Activated CD4-positive, alpha-beta T cell treated with anti-CD3 and anti-CD28 coated beads, Interleukin-2, Interleukin-6, amounts not matched to agents 100 ng/mL and 50 ng/mL, durations not matched to agents 16 hours and 8 hours (primary cell): ENCODE measurements at places on chromosomes 11 and 22.

- no peak for DNase-seq
Observed at GRCh38 chr11:44030996-44031395, 16.8 kb upstream of the ACCSL start.

DNA sequence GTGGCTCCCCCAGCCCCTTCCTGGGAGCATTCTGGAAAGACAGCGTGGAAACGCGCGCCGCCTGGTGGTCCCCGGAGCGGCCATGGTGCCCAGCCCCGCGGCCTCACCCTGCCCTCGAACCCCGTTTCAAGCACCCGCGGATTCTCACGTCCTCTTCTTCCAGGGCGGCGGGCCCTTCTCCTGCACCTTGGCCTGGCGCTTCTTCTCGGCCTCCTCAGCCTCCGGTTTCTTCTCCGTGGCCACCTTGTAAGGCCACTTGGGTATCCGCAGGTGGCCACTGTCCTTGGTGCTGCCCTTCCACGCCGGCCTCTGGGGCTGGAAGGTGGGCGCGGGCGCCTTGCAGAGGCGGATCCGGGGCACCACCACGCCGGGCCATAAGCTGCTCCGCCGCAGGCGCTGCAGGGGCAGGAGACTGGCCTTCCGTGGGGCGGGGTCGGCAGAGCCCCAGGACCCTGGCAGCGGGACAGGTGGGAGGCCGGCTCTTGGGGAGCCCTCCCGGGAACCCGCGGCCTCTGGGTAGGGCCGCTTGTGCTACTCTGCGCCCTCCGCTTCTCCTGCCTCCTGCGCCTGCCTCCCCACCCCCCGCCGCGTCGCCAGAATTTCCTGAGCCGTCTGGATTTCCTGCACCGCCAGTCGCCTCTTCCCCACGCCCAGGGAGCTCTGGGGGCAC is 83.4 kb downstream of the TRIM51G start:
- DNase-seq, result no peak

- no peak for DNase-seq
Observed at GRCh38 chr11:31820438-31820818, 9.3 kb upstream of the PAX6 start.

- no peak for DNase-seq
Observed at GRCh38 chr11:12042215-12042676, 33.8 kb upstream of the DKK3 start.

- no peak for DNase-seq
Observed at GRCh38 chr11:134387501-134387900, 24.5 kb downstream of the B3GAT1 start.

- DNase-seq, result no peak
Observed at GRCh38 chr11:4482445-4482844, at the start of gene OR52K1. Gene OR52K1, plus strand, starts transcription at chr11:4482646. Its CDS starts 6,255 bp downstream, at chr11:4488901.

DNA sequence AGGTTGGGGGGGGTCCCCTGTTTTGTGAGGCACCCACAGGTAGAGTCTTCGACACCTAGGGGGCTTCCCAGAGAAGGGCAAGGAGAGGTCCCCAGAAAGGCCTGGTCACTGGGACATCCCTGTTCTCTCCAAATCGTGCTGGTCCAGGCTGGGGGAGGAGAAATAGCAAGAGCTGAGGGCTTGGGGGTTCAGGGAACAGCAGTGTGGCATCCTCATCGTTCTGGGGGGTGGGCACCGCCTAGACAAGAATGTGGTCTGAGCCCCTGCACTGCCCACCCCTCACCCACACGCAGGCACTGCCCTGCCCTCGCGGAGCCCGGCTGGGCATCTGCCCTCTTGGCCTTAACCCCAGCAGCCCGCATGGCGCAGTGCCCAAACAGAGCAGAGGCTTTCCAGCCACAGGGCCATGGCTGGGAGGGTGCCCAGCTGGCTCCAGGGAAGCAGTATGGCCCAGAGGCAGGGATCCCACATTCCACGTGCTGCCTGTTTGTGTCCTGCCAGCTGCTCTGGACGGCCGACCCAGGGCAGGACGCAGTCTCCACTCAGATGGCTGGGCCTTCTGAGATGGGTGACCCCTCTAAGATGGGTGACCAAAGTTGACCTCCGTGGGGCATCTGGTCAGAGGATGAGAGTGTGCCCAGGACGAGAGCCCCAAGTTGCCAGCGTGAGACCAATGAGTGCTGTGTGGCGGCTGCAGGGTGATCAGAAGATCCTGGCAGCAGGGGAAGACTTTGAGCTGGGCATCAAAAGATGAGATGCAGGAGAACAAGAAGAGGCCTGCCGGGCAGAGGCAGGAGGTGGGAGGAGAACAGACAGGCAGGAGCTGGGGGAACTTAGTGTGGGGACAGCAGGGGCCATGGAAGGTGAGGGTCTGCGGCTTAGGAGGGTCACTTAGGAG is 14.4 kb downstream of the SCARF2 start:
- no peak for DNase-seq

GRCh38 chr22:30600921-30601320 is 6.1 kb upstream of the TCN2 start:
- no peak for DNase-seq

GRCh38 chr11:108906329-108906728 is 241.5 kb downstream of the DDX10 start:
- DNase-seq, result no peak

- DNase-seq, result no peak
Observed at GRCh38 chr11:110242746-110243145, 53.7 kb downstream of the RDX start.

DNA sequence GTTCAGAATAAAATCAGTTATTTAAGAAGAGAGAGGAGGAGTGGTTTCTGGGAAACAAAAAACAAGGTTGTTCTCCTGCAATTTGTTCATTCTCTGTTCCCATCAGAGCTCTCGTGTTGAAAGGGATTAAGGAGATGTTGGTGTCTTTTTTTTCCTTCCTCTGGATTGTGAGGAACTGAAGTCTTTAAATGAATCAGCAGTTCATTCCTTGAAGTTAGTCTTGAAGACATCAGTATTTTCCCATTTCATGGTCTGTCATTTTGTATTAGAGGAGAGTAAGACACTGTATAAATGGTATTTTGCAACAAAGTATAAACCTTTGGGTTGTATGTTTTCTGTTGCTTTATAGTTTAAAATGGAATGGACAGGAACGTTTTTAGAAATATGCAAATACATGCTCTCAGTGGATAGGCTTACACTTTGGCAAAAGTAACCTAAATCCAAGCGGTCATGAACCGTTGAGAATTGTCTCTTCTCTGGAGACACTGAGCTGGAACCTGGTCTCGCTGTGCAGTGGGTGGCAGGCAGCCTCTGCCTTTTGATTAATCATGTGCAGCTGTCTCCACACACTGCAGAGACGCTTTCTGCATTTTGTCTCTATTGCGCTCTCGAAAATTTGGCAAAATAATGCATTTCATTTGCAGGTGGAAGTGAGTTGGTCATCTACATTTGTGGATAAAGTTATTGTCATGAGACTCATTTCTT is 33.0 kb downstream of the SAMM50 start:
- no peak for DNase-seq

GRCh38 chr22:37169947-37170688 is 17.9 kb downstream of the C1QTNF6 start:
- DNase-seq, result no peak

- no peak for DNase-seq
Observed at GRCh38 chr11:95586661-95587060, 202.9 kb downstream of the FAM76B start.

- DNase-seq, result peak; percentile 76
Observed at GRCh38 chr11:35126000-35126878, 12.7 kb upstream of the CD44 start.

DNA sequence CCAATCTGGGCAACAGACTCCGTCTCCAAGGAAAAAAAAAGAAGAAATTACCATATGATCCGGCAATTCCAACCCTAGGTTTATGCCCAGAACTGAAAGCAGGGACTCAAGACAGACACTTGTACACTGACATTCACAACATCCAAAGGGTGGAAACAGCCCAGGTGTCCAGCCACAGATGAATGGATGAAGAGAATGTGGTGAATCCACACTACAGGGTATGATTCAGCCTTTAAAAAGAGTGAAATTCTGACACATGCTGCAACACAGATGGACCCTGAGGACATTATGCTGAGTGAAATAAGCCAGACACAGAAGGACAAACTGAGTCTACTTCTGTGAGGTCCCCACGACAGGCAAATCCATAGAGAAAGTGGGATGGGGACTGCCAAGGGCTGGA is 43.9 kb downstream of the SGSM3 start:
- no peak for DNase-seq

- DNase-seq, result peak; percentile 45
Observed at GRCh38 chr22:41596776-41597634, 7.4 kb upstream of the PMM1 start.

DNA sequence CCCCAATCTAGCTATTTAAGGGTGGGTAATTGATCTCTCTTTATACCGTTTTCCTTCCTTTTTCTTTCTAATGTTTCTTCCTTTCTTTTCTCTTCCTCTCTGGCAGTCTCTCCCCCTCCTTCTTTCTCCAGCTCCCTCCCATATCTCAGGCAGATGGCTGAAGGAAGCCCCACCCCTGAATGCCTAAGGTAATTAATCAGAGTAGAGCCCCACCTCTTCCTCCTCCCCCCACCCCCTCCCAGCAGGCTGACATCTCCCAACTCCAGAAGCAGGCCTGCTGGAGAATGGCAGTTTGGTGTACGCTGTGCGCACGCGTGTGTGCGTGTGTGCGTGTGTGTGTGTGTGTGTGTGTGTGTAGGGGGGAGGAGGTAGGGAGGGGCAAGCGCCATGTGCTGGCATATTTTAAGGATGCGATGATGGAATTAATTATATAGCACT is 122.6 kb downstream of the APOL5 start:
- DNase-seq, result peak; percentile 3

GRCh38 chr22:37014415-37014806 is 4.8 kb downstream of the TST start:
- no peak for DNase-seq

DNA sequence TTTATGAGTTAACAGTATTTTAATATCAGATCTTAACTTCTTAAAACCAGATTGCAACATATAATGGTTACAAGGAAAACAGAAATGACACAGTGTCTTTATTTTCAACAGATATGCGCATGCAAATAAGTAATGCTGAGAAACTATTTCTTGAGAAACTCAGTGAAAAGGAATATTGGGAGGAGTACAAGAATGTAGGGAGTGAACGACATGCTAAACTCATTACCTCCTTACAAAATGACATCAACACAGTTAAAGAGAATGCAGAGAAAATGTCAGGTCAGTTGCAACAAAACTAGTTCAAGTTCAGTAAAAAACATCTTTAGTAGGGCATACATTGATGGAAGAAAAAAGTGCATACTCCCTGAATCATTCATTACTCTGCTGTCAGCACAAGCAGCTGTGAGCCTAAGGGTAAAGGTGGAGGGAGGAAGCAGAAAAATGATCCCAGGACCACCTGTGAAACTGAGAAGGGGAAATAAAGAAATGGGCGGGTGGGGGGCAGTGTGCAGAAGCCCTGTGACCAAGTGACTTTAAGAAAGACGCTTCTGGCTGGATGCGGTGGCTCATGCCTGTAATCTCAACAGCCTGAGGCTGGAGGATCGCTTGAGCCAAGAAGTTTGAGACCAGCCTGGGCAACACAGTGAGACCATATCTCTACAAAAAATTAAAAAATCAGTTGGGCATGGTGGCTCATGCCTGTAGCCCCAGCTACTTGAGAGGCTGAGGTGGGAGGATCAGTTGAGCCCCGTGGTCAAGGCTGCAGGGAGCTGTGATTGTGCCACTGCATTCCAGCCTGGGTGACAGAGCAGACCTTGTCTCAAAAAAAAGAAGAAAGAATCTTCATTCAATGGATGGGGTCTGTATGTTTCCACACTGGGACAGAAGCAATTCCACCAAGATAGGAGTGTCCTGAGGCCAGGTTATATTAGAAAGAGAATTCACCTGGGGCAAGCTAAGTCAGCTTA is 31.2 kb downstream of the CCDC83 start:
- no peak for DNase-seq

DNA sequence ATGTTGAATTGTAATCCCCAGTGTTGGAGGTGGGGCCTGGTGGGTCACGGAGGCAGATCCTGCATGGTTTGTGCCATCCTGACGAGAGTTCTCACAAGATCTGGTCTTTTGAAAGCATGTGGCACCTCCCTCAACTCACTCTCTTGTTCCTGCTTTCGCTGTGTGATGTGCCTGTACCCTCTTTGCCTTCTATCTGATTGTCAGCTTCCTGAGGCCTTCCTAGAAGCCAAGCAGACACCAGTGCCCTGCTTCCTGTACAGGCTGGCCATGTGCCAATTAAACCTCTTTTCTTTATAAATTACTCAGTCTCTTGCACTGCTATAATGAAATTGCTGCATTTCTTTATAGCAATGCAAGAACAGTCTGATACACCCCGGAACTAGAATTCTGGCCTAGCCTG is 13.1 kb downstream of the PTPN5 start:
- peak; percentile 47 for DNase-seq

GRCh38 chr11:104015649-104016415 is 20.6 kb upstream of the DDI1 start:
- no peak for DNase-seq

GRCh38 chr11:70833554-70833953 is 418.8 kb downstream of the SHANK2 start:
- no peak for DNase-seq

- DNase-seq, result no peak
Observed at GRCh38 chr11:58965246-58965985, 26.1 kb downstream of the GLYATL1 start.

- DNase-seq, result no peak
Observed at GRCh38 chr11:74713686-74714085, 17.5 kb downstream of the CHRDL2 start.

DNA sequence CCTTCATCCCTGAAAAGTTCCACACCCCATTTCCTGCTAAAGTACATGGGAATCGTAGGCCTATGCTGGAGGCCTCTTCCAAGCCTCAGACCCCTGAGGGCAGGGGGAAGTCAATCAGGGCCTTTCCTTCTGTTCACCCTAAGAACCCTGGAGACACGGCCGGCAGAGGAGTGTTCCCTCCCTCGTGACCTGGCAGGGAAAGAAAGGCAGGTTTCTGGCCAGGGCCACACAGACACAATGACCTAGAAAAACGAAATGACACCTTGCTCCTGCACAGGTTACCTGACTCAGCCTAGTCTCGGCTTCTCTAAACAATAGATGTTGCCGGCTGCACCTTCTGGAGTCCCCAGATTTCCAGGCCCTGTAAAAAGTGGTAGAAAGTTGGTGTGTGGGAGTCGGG is 60.6 kb upstream of the CADM1 start:
- no peak for DNase-seq

- DNase-seq, result no peak
Observed at GRCh38 chr22:37207981-37208380, 4.3 kb downstream of the SSTR3 start.

- DNase-seq, result no peak
Observed at GRCh38 chr11:30049214-30049613, 32.4 kb upstream of the KCNA4 start.

DNA sequence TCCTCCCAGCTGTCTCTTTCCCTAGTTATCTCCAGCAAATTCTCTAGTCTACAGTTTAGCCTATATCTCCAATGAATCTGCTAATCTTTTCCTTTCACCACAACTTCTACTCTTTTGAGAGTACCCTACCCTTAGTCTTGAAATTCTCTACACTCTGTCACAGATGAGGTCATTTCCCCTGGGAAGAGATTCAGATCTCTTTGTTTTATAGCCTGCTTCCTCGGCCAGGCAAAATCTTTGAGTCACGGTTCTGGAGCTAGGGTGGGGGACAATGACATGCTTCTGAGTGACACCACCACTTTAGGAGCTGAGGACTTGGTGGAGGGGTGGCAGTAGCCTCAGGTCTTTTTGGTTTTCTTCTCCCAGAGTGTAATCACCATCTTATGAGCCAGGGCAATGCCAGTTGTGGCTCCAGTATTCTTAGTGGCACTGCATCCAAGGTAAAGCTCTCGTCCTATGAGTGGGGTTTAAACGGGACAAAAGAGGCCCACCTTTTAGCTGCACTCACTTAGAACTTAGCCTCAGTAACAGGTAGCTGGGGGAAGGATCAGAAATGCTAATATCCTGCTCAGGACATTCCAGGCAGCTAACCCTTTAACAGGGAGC is 98.5 kb upstream of the RRM1 start:
- no peak for DNase-seq

- DNase-seq, result no peak
Observed at GRCh38 chr11:115617767-115618166, 113.6 kb upstream of the CADM1 start.
